ENCODE measurements at places on chromosomes 7 and 10. TPM values are rescaled to one million over a fixed set of nuclear protein-coding genes. Genes with fewer than 3 reads are reported as not detected.

The HOXA4 gene
- total RNA-seq = not detected

The SPDYE5 gene
- total RNA-seq = not detected

The CTBP2 gene
- total RNA-seq = 127 TPM

The AGR2 gene
- not detected for total RNA-seq

The ZNF680 gene
- total RNA-seq = 9.1 TPM

The NYAP1 gene
- total RNA-seq = 0.89 TPM

The GRM3 gene
- total RNA-seq = not detected

The NME8 gene
- not detected for total RNA-seq

The CRYGN gene
- total RNA-seq = not detected

The C10orf62 gene
- total RNA-seq = not detected

The FMC1 gene
- 8.6 TPM for total RNA-seq

- H3K27me3 ChIP-seq = no peaks in the 10 kb centered on the region
- H3K4me1 ChIP-seq = peaks cover 61% of the 10 kb centered on the region
- peak; percentile 93 for DNase-seq
- H3K36me3 ChIP-seq = peaks cover 19% of the 10 kb centered on the region
- H3K4me3 ChIP-seq = peak within 1 kb of the TSS; percentile 90
These were observed at the start of gene HTRA1 for GRCh38 chr10:122461367-122461728. Gene HTRA1 (plus strand): TSS chr10:122461553. CDS start chr10:122461653, 100 bp downstream.

GRCh38 chr10:79149662-79150443 is 81.1 kb downstream of the ZMIZ1 start:
- no peaks in the 10 kb centered on the region for H3K36me3 ChIP-seq
- DNase-seq = peak; percentile 88

DNA sequence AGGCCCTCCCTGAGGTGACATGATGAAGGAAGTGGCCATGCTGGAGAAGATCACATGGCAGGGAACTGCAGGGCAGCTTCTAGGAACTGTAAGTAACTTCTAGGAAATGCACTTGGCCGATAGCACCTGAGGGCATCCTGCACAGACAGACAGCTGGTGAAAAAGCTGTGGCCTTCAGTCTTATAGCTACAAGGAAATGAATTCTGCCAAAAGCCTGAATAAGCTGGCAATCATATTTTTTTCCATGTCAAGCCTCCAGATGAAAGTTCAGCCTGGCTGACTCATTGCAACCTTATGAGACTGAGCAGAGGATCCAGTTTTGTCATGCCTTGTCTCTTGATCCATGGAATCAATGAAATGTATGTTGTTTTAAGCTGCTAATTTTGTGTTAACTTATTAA is 91.1 kb upstream of the CACNA2D1 start:
- H3K4me3 ChIP-seq = no peak overlapping the region
- H3K36me3 ChIP-seq = no peaks in the 10 kb centered on the region
- no peak overlapping the region for H3K27ac ChIP-seq
- no peak for DNase-seq
- no peaks in the 10 kb centered on the region for H3K4me1 ChIP-seq

- no peaks in the 10 kb centered on the region for H3K27me3 ChIP-seq
- H3K27ac ChIP-seq = no peak overlapping the region
- DNase-seq = no peak
- H3K4me3 ChIP-seq = no peak overlapping the region
- H3K36me3 ChIP-seq = no peaks in the 10 kb centered on the region
- no peaks in the 10 kb centered on the region for H3K4me1 ChIP-seq
These were observed 340.7 kb upstream of the MKI67 start for GRCh38 chr10:128466831-128467371.

- H3K27me3 ChIP-seq = peaks cover 86% of the 10 kb centered on the region
- H3K4me3 ChIP-seq = peak overlapping the region; percentile 26
- H3K27ac ChIP-seq = no peak overlapping the region
- DNase-seq = no peak
- peaks cover 3% of the 10 kb centered on the region for H3K36me3 ChIP-seq
These were observed 1.9 kb downstream of the TSPAN33 start for GRCh38 chr7:129146237-129146979.

DNA sequence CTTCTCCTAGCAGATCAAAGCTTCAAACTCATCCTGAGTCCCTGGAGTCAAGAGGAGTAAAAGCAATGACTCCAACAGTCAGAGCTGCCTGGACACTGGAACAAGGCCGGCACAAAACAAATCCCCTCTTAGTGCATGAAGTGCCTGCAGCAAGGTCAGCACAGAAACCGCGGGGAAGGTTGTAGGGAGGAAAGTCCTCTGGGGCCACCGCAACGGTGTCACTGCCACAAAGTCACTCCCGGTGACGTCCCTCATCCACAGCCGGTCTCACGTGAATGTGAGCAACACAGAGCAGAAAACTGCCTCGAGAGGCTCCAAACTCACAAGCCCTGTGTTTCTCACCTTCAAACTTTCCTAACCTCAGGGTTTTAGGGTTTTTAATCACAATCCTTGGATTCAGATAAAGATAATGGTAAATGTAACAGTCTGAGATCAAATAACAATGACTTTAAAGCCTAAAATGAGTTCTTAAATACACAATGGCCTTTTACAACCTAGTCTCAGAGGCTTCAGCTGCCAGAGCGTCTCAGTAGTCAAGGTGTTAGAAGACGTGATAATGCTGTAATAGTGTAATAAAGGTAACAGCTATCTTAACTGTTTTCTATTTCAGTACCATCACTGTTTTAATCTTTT is 274.3 kb downstream of the ZMYND11 start:
- H3K4me3 ChIP-seq = no peak overlapping the region
- H3K4me1 ChIP-seq = peaks cover 17% of the 10 kb centered on the region
- no peak overlapping the region for H3K27ac ChIP-seq
- H3K36me3 ChIP-seq = peaks cover 49% of the 10 kb centered on the region
- DNase-seq = no peak

- H3K4me3 ChIP-seq = no peak overlapping the region
- DNase-seq = no peak
- no peaks in the 10 kb centered on the region for H3K36me3 ChIP-seq
- H3K4me1 ChIP-seq = peaks cover 6% of the 10 kb centered on the region
- H3K27me3 ChIP-seq = no peaks in the 10 kb centered on the region
These were observed 1087.1 kb upstream of the LRRN3 start for GRCh38 chr7:110003827-110004226.

DNA sequence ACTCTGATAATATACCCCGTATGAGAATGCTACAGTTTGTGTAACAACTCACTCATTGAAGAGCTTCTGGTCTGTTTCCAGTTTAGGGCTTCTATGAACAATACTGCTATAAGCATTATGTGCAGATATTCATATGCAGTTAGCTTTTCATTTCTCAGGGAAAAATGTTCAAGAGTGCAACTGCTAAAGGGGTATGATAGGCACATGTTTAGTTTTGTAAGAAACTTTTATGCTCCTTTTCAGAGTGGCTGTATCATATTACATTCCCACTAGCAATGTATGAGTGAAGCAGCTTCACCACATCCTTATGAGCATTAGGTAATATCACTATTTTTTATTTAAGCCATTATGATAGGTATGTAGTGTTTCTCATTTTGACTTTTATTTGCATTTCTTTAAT is 182.6 kb upstream of the CXCL12 start:
- H3K36me3 ChIP-seq = no peaks in the 10 kb centered on the region
- no peak for DNase-seq
- peaks cover 34% of the 10 kb centered on the region for H3K4me1 ChIP-seq
- no peaks in the 10 kb centered on the region for H3K27me3 ChIP-seq

DNA sequence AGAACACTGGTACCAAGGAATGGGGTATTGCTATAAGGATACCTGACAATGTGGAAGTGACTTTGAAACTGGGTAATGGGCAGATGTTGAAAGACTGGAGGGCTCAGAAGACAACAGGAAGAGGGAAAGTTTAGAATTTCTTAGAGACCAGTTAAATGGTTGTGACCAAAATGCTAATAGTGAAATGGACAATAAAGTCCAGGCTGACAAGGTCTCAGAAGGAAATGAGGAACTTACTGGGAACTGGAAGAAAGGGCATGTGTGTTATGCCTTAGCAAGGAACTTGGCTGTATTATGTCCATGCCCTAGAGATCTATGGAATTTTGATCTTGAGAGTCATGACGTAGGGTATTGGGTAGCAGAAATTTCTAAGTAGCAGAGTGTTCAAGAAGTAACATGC is 38.0 kb downstream of the FAM149B1 start:
- no peak overlapping the region for H3K27ac ChIP-seq
- DNase-seq = no peak
- H3K4me3 ChIP-seq = no peak overlapping the region
- peaks cover 9% of the 10 kb centered on the region for H3K4me1 ChIP-seq

DNA sequence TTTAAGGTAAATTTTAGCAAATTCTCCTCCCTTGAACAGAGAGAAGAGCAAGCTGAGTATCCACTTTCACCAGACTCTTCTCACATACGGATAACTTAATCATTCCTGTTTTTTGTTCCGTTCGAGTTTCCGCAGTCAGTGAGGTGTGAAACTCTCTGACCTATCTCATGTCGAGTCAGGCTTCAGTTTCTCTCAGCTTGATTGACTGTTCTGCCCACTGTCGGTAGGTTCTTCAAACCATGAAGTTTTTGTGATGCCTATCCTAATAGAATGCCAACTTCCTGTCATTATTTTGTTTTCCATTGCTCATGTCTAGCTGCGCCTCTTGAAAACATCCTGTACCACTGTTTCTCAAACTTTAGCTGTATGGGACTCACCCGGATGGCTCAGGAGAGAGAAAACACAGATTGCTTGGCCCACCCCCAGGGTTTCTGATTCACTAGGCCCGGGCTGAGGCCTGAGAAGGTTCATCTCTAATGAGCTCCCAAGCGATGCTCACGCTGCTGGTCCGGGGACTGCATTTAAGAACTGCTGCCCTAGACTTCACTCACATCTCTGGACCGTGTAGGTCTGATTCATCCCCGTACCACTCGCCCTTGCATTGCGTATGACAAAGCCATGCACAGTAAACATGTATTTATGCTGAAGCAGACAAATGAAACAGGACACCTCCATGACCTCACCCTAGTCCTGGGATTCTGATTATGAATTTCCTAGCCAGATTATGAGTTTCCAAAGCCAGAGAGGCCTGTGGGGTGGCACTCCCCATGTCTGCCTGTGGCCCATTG is 208.4 kb upstream of the AGK start:
- no peak overlapping the region for H3K27ac ChIP-seq
- no peaks in the 10 kb centered on the region for H3K4me1 ChIP-seq
- no peak for DNase-seq
- H3K36me3 ChIP-seq = no peaks in the 10 kb centered on the region
- H3K4me3 ChIP-seq = no peak overlapping the region

DNA sequence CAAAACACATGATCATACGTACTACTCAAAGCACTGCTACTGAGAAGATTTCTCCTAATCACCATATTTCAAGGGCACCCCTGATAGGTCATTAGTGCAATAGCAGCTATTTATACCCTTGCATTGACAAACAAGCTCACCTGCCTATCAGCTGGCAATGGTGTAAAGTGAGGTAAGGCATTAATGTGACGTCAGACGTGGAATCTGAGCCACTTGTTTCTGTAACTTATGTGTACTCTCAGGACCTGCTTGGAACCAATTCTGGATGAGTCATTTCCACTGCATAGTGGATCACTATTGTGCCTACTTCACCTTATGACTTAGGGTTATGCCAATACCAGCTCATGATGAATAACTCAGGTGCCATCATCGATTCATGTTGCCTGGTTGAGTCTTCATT is 628.5 kb upstream of the CELF2 start:
- peaks cover 10% of the 10 kb centered on the region for H3K27me3 ChIP-seq
- H3K4me3 ChIP-seq = no peak overlapping the region
- DNase-seq = no peak

DNA sequence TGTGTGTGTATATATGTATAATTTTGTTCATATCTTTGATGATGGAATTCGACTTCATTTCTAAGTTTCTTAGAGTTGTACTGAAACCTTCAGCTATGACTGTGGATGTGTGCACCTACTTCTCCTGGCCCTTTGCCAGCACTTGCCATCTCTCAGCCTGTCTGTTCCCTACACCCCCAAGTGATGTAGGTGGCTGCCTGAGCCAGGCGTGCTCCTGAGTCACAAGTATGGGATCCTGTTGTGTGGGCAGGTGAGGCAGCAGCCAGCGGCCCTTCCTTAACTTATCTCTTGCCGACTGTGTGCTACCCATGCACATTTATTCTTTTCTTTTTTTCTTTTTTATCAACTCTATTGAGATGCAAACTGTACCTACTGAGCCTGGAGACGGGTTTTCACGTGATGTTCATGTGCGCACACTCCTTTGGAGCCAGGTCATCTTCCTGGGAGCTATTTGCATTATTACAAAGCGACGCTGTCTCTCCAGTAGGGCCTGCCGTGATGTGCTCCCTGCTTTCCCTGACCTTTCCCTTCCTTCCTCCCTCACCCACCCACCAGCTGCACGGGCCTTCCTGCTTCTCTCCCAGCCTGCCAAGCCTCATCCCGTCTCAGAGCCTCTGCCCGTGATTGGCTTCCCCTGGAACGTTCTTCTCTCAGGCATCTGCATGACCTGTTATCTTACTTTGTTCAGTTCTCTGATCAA is 31.3 kb upstream of the GALNT11 start:
- no peaks in the 10 kb centered on the region for H3K4me1 ChIP-seq
- H3K27me3 ChIP-seq = peaks cover 26% of the 10 kb centered on the region
- no peaks in the 10 kb centered on the region for H3K36me3 ChIP-seq
- no peak for DNase-seq
- H3K27ac ChIP-seq = no peak overlapping the region

- H3K4me3 ChIP-seq = no peak overlapping the region
- H3K27me3 ChIP-seq = peaks cover 41% of the 10 kb centered on the region
- H3K4me1 ChIP-seq = peaks cover 6% of the 10 kb centered on the region
- no peaks in the 10 kb centered on the region for H3K36me3 ChIP-seq
- no peak overlapping the region for H3K27ac ChIP-seq
These were observed 252.2 kb downstream of the NSUN6 start for GRCh38 chr10:18399158-18399557.

DNA sequence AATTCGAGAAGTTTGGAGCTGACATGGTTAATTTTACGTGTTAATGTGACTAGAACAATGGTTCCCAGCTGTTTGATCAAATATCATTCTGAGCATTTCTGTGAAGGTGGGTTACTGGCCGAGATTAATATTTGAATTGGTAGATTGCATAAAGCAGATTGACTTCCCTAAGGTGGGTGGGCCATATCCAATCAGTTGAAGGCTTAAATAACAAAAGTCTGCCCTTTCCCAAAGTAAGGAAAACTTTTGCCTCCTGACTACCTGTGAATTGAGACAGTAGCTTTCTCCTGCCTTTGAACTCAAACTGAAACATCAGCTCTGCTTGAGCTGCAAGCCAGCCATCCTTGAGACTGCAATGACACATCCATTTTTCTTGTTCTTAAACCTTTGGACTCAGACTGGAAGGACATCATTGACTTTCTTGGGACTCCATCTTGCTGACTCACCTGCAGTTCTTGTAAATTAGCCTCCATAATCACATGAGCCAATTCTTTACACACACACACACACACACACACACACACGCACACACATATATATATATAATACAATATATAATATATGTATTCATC is 63.1 kb upstream of the LRRTM3 start:
- H3K27me3 ChIP-seq = no peaks in the 10 kb centered on the region
- H3K4me3 ChIP-seq = no peak overlapping the region
- H3K36me3 ChIP-seq = no peaks in the 10 kb centered on the region
- no peak overlapping the region for H3K27ac ChIP-seq
- peaks cover 14% of the 10 kb centered on the region for H3K4me1 ChIP-seq

All from osteocyte (in vitro differentiated cells).